ENCODE measurements at places on chromosomes 13 and 19.
A peak's percentile ranks its signal among the peaks of the same experiment; 100 is the strongest.

GRCh38 chr13:97537110-97537509 is 103.1 kb downstream of the RAP2A start:
- DNase-seq = no peak

DNA sequence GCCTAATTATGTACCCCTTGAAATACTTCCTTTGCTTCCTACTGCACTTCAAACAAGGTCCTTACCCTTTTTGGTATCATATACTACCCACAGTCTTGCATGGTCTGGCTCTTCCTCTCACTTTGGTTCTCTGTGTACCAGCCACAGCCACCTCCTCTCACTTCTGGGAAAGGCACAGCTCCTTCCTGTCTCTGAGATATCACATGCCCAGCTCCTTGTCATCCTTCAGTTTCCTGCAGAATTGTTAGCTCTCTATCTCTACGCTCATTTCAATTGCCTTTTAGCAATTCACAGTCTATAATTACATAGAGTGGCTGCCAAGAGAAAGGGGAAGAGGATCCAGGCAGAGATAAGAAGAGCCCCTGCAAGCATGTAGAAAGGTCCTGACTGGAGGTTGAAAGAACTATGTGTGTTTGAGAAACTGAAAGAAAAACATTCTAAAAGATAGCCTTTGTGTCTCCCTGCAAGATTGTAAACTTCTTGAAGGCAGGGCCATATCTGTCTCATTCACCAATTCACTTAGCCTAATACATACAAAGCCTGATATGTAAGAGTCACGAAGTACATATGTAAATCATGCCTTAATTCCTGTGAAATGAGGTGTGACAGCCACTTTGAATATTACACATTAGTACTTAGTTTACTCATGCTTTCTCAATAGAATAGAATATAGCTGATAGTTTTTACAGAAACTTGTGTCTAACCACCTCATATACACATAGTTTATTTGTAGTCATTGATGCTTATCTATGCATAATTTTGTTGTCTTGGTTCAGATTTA is 933.1 kb downstream of the DIAPH3 start:
- DNase-seq = peak; percentile 5

DNA sequence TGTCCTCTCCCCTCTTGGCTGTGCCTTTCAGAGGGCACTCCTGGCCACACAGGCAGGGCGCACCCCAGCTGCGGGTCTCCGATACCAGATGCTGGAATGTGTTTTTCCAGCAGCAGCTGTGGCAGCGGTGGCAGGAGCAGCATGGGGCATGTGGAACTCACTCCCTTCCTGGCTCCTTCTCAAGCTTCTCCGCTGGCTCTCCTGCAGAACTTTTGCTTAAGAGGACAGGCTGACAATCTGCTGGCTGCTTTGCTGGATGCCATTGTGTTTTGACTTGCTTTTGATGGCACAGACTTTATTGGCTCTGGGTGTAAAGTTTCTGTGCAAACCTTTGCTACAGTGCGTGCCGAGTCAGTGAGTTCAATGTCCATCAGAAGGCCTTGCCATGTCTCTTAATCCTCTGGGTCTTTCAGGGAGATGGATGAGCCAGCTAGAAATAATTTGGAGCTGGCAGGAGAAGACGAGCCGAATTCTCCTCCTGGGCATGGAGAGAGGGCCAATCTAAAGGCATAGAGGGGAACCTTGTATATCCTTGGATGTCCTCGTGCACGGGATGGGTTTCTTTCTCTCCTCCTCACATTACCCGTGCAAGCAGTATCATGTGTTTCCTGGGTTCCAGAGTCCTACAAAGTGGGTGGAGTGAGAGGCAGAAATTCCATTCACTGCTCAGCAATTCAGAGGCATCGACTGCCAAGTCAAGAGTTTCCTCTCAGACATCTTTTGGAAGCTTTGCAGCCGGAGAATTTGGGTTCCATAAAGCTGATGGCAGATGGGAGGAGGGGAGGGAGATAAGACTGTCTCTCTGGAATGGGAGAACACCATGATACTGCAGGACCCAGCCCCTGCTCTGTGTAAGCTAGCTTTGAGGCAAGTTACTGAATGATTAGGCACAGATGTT is 231.2 kb downstream of the FGF9 start:
- no peak for DNase-seq

DNA sequence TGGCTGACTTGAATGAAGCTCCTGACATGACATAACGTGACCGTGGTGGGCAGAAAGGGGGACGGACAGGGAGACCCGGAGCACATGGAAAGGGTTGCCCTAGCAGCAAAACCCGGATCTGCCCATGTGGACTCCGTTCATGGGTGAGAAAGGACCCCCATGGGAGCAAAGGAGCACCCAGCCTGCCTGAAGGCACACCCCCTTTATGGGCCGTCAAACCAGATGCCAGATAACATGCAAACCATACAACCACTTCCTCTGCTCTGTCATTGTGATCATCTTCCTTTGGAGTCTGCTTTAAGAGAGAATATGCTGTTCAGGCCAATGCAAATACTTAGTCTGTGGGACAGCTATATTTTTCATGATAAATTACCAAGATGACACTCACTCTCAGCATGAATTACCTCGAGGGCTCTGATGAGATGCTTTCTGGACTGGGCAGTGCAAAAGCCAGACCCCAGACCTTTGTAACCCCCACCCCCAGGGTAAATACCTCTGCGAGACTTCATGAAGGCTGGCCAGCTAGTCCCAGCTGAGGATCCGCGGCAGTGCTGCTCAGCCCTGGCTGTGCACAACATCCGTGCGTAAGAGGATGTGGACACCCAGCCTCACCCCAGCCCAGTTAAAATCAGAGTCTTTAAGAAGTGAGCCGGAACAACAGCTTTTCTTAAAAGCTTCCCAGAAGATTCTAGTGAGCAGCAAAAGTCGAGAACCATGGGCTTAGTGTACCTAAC is 126.6 kb downstream of the USP12 start:
- DNase-seq = peak; percentile 68

DNA sequence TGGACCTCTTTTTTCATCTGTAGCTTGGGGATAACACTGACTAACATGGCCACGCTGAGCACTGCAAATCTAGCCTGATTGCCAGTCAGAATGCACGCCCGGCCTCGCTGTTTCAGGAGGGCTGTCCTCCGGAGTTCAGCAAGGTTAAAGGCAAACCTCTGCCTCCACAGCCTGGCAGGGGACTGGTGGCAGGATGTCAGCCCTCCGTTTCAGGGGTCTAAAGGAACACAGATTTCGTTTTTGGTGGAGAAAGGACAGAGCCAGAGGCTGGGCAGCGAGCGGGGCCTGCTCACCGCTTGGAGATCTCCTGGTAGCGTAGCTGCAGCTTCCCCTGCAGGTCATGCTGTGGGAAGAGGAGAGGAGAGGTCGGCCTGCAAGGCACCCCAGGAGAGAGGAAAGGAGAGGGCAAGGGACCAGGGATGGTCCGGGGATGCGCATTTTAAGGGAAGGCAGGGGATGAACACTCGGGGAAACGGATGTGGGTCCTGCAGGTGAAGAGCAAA is 560 bp downstream of the NDUFA7 start:
- peak; percentile 57 for DNase-seq

DNA sequence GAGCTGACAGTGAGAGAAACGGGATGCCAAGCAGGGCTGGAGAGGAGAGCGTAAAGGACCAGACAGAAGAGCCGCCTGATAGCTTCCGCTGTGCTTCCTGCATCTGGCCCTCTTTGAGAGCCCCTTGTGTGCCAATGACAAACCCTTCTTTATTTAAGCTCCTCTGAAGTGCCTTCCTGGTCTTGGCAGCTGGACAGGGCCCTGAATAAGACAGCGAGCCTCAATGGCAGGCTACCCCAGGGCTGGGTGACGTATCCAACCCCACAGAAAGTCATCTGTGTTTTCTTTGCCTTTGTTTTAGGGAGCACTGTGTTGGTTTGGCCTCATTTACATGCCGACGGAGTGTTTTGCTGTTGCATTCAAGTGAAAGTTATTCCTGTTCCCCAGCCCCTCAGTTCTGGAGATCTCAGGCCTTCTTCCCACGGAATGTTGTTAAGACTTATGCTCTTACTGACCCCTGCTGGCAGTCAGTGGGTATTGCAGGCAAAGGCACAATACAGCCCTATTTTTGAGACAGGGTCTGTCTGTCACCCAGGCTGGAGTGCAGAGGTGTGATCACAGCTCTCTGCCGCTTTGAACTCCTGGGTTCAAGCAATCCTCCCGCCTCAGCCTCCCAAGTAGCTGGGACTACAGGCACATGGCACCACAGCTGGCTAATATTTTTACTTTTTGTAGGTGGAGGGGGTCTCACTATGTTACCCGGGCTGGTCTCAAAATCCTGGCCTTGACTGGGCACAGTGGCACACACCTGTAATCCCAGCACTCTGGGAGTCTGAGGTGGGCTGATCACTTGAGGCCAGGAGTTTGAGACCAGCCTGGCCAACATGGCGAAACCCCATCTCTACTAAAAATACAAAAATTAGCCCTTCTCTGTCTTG is 16.8 kb downstream of the CCL25 start:
- peak; percentile 84 for DNase-seq

DNA sequence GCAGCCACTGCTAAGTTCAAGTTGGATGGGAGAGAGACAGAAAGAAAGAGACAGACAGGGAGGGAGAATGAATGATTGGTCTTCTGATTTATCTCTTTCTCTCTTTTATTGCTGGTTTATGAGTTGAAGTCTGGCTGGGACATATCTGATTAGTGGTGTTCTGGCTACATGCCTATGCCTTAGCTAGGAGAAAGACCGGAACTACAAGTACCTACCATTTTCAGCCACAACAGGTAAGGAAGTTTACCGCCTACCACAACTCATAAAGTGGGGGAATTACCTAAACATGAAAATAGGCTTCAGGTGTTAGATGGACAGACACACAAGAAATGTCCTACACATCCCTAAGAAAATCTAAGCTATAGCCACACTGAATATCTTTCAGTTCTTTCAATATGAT is 36.6 kb upstream of the GPC6 start:
- no peak for DNase-seq

- no peak for DNase-seq
These were observed 15.6 kb downstream of the EPS8L1 start for GRCh38 chr19:55091126-55091910.

Data from ELF-1 (cell line).